Activated CD4-positive, alpha-beta T cell treated with anti-CD3 and anti-CD28 coated beads for 48 hours (primary cell): ENCODE measurements at places on chromosomes 2 and 18.

DNA sequence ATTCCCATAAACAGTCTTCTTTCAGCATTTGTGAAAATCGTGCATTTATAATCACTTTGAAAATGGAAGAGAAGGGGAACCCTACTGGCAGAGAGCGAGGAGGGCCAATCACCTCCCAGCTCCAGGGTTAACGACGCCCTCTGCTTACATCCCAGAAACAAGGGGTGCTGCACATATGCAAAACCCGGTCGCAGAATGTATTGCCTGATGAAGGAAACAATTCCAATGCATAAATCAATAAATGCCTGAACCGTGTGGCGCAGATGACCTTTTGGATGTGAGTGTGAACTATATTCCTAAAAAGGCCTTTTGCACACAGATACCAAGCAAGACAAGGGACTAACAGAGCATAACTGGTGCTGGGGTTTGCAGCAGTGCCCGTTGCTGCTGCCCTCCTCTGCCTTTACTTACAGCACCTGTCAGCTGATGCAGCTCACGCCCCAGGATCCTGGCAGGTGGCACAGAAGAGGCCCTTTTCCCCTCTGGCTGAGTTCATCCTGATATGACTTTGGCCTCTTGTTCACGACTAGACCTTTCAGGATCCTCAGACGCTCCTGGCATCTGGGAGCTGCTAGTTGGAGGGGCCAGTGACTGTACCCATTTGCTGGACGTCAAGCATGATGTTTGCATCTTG, 67.8 kb downstream of the MYT1L start:
- no peak for DNase-seq

DNA sequence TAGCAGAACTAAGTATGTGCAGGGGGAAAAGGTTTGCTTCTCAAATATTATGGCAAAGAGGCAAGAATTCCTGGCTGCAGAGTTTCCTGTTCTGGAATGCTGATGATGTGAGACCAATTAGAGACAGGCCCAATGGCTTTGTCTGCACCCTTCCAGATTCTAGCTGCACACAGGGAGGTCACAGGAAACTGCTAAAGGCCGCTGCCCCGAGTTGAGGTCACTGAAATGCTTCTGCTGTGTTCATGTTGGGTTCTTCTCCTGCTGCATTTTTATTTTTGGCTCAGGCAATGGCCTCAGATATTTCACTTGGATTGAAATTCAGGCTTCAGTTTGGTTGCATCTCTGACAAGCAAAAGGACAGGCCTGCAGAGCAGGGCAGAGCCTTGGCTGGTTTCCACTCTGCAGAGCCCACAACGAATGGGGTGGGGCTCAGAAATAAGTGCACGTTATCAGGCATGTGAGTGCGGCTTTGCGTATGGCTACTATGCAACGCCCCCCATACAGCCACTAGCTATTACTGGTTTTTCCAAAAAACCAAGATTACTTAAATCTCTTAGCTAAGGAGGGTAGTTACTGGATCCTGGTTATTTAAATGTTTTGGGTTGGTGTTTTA, 66.9 kb upstream of the FZD5 start:
- DNase-seq = no peak

GRCh38 chr2:134259571-134259970, 5.7 kb downstream of the MGAT5 start:
- no peak for DNase-seq

GRCh38 chr2:130373808-130374365, 18.0 kb downstream of the PTPN18 start:
- DNase-seq = no peak

DNA sequence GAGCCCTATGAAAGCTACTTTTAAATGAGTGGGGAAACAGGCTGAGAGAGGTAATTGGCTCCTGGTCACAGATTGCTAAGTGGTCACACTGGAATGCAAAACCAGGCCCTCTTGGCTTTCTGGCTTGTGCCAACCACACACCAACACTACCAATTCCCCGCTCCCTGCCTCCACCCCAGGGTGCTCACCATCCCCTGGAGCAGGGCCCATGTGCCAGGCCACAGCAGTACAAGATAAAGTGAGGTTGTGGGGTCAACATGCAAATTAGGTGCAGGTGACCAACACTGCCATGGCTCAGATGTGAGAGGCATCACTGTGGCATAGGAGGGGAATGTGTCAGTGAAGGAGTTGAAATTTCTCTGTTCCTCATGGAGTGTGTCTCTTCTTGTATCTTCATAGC, 312.5 kb downstream of the MYCN start:
- no peak for DNase-seq
